ENCODE measurements at places on chromosomes 1 and 21. TPM values are rescaled to one million over a fixed set of nuclear protein-coding genes. Genes with fewer than 3 reads are reported as not detected.

Gene KANK4
- 2.3 TPM for total RNA-seq

Gene KIF26B
- total RNA-seq: 19.4 TPM

Gene IL12RB2
- 3.5 TPM for total RNA-seq

Gene ZNF648
- total RNA-seq: 1.4 TPM

Gene FCRLA
- total RNA-seq: not detected

Gene UBXN11
- total RNA-seq: 9.9 TPM

Gene PWP2
- 3.5 TPM for total RNA-seq

Gene TNN
- 0.69 TPM for total RNA-seq

Gene KIAA1614
- total RNA-seq: 2.3 TPM

Gene CYP4Z1
- total RNA-seq: 0.92 TPM

Gene DISC1
- total RNA-seq: 12.7 TPM

Gene IPO13
- total RNA-seq: 19.1 TPM

Gene CNIH3
- 21.5 TPM for total RNA-seq

Gene MSH4
- total RNA-seq: 1.6 TPM

Gene ASTN1
- total RNA-seq: 109 TPM

Gene ESRRG
- total RNA-seq: 41.3 TPM

Gene TMEM51
- 5.5 TPM for total RNA-seq

Gene PGLYRP4
- not detected for total RNA-seq

Gene HTR1D
- 1.2 TPM for total RNA-seq

Gene NBPF1
- total RNA-seq: 90.0 TPM

Gene C1QTNF12
- not detected for total RNA-seq

Gene RAB29
- 4.6 TPM for total RNA-seq
